H9 (cell line): ENCODE measurements at places on chromosomes 1 and 21. TPM values are rescaled to one million over a fixed set of nuclear protein-coding genes. Genes with fewer than 3 reads are reported as not detected.

DNA sequence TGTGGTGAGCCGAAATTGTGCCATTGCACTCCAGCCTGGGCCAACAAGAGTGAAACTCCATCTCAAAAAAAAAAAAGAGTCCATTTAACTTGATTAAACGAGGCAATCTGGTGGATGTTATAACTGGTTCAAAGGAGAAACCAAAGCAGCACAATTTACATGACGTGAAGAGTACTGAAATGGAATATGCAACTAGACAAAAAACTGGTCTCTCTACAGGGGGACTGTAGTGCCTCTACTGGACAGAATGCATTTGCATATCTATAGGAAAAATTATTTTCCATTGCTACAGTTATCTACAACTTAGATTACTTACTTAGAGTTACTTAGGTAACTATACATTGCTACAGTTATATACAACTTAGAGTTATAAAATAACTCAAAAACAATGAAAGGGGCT, 2.7 kb upstream of the CAPN2 start:
- DNase-seq: no peak

DNA sequence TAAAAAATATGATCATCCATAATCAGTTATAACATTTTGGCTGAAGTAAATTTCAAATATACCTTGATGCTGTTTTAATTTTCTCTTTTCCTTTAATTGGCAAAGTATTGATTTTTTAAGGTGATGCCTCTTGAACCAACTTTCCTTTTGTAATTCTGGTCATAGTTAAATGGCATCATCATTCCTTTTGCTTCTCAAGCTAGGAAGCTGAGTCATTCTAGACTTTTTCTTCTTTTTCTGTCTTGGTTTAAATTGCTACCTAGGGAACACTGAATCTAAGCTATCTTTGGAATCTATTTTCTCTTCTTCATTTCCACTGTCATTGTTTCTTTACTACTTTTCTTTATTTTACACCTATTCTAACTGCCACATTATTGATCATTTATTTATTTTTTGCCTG, 162.7 kb downstream of the HMCN1 start:
- DNase-seq: no peak

DNA sequence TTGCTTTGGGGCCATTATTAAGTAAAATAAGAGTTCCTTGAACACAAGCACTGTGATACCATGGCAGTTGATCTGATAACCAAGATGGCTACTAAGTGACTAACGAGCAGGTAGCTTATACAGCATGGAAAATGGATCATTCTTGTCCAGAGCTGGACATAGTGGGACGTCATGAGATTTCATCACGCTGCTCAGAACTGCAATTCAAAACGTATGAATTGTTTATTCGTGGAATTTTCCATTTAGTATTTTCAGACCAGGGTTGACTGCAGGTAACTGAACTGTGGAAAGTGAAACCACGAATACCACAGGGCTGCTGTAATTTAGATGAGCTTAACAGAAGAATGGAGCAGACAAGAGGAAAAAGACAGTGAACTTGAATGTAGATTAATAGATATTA, 38.9 kb downstream of the CCDC18 start:
- DNase-seq: no peak

- DNase-seq: no peak
These were observed 107.7 kb upstream of the LMO4 start for GRCh38 chr1:87220993-87221392.

GRCh38 chr1:39690225-39690624, 1.0 kb downstream of the HPCAL4 start:
- DNase-seq: no peak

PWP2 gene
- 6.0 and 6.3 TPM in 2 replicates for total RNA-seq

- no peak for DNase-seq
These were observed 55.3 kb downstream of the GNB1 start for GRCh38 chr1:1835546-1835945.

- no peak for DNase-seq
These were observed 42.0 kb downstream of the TMEM51 start for GRCh38 chr1:15195420-15196052.

GRCh38 chr1:210143465-210144062, 89.0 kb upstream of the SERTAD4 start:
- DNase-seq: peak; percentile 34

GRCh38 chr1:94514095-94514727, 27.3 kb downstream of the F3 start:
- peak; percentile 36 for DNase-seq

GRCh38 chr21:26846036-26846931, 1.1 kb upstream of the ADAMTS1 start:
- DNase-seq: peak; percentile 81

DNA sequence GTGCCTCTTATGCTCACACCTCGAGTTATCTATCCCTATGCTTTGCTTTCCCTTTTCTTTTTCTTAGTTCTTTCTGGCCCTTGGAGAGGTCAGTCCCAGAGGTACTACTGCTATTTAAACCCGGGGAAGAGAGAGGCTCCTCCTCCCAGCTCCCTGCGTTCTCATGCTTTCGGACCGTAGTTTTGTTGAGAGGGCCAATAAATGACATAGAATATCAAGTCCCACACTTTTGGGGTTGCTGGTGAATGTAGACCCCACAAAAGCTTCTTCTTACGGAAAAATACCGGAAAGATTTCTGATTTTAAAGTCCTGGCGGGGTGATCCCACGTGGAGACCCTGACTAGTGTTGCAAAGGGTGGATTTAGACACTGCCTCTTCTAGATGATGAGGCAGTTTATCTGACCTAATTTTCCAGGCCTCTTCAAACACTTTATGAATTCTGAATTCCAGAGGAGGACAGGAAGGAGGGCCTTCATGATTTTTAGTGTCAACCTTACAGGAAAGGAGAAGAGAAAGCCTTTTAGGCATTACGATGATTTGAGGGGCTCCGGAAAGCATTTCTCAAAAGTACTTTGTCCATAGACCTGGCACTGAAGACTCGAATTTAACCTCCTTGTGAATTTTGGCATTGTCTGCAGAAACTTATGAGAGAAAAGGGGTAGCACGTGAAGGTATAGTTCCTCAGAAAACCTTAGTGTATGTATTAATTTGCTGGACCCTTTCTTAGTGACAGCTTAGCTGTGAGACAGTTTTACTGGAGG, 694 bp downstream of the TMEM167B start:
- DNase-seq: no peak

DNA sequence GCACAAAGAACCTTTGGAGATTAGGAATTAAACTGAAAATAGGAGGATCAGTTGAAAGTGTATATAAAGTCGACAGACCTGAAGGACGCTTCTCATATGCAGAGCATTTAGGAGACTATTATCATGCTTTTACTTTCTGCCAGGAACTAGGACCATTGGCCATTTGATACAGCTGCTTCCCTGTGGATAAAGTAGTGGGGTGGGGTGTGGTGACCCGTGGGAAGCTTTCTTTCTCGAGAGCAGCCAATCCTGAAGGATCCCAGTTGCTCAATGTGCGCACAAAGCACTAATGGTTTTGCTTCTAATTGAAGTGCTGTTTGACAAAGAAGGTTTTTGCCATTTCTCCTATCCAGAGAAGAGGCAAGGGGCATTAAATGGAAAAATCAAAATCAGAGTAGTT, 14.9 kb upstream of the CD55 start:
- peak; percentile 28 for DNase-seq

LCE3D gene
- total RNA-seq: not detected in 2 replicates

OR2T11 gene
- total RNA-seq: not detected in 2 replicates

C1orf53 gene
- total RNA-seq: 0.99 and 1.4 TPM in 2 replicates

DNA sequence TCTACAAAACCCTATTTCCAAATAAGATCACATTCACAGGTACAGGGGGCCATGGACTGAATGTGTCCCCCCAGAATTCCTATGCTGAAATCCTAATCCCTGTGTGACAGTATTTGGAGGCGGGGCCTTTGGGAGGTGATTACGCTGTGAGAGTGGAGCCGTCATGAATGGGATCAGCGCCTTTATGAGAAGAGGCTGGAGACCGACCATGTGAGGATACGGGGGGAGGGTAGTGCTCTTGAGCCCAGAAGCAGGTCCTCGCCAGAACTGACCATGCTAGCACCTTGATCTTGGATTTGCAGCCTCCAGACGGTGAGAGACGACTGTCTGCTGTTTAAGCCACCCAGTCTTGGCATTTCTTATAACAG, 23.8 kb upstream of the KIF26B start:
- no peak for DNase-seq

PGD gene
- total RNA-seq: 289 and 291 TPM in 2 replicates

DNA sequence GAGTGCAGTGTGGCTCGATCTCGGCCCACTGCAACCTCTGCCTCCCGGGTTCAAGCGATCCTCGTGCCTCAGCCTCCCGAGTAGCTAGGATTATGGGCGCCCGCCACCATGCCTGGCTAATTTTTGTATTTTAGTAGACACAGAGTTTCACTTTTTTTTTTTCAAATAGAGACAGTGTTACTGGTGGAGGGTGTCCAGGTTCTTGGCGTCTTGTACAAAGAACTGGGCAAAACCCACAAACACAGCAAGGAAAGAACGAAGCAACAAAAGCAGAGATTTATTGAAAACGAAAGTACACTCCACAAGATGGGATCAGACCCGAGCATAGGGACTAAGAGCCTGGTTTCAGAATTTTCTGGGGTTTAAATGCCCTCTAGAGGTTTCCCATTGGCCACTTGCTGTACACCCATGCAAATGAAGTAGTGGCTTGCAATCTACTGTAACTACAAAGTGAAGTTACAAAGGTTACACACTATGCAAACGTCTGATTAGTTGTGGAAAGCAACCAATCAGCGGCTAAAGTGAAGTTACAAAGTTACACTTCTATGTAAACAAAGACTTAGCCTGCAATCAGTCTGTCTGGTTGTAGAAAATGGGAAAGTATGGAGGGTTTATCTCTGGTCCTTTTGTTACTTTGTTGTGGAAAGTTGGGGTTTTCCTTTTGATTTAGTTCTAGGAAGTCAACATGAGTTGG, 199.1 kb downstream of the DYRK1A start:
- DNase-seq: no peak

MAP3K7CL gene
- not detected in 2 replicates for total RNA-seq

DNA sequence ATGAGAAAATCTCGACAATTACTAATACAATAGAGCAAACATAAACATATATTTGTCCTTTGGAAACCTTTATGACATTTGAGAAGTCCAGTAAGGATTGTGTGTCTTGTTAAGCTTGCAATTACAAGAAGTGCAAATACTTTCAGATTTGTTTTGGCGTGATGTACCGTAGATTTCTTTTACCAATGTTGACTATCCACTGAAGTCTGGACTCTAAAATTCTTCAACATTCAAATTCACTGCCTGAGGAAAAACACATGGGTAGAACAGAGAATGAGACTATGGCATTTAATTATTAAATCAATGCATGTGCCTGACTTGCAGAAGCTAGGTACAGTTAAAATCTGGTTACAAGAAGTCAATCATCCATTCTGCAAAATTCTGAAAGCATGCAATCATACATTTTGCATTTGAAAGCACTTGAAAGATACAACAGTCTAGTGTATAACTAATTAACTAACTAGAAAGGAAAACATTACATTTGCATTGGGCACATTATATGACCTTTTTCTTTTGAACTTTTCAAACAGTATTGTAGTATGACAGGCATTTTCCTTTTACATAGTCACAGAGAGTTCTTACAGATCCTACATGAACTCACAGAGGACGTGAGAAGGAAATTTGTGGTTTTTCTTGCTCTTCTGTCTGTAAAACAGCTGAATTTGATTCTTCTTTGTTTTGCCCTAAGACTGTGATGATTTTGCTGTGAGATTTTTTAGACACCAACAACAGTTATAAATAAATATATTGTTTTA, 511.1 kb upstream of the ADGRL4 start:
- no peak for DNase-seq

FPGT gene
- 3.6 and 5.2 TPM in 2 replicates for total RNA-seq

DNA sequence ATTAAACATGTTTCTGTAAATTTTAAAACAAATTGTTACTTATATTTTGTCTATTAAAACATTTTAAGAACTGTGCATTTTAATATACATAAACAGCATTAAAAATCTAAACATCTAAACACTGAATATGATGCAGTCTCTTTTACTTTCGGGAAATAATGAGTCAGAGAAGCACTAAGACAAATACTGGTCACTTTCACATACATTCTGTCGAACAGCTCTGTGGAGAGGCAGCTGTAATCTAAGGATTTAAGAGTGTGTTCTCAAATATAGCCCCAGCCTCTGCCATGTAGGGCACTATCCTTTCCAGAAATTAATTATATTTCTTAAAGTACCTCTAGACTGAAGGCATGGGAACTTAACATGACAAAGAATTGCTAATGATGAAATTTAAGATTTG, 89.6 kb upstream of the PTGFR start:
- no peak for DNase-seq

- no peak for DNase-seq
These were observed 20.5 kb upstream of the HIVEP3 start for GRCh38 chr1:41939194-41939593.

CD53 gene
- total RNA-seq: 0.15 and 0.31 TPM in 2 replicates

RHOU gene
- 3.9 and 4.2 TPM in 2 replicates for total RNA-seq

LCA5L gene
- 0.46 and 0.50 TPM in 2 replicates for total RNA-seq

TINAGL1 gene
- 2.5 TPM in 2 replicates for total RNA-seq

DNA sequence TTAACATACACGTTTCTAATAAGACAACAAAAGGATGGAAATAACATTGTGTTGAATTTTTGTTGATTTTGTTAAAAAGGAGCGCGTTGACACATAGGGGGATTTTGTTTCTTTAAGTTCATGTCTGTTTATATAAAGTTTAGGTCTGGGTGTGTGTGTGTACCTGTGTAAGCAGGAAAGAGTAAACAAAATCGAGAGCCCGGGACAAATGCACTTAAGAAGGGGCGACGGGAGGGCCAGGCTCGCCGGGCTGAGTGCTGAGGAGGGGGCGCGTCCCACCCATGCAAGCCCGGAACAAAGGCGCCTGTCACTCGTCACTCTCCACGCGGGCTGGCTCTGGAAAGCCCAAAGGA, 28.8 kb upstream of the TRIM17 start:
- no peak for DNase-seq

TP73 gene
- 4.7 and 4.9 TPM in 2 replicates for total RNA-seq

DNA sequence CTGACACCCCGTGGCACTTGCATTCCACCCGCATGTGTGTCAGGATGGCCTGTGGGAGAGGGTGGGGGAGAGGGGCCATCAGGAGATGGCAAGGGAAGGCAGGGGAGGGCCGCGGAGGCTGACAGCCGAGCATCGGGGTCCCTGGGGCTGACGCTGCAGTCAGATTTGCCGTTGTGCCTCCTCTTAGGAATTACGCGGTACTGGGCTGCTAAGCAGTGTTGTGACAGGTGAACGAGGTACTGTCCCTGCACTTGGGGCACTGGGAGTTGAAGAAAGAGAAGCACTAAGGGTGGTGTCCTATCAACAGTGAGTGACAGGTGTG, 22.5 kb downstream of the WNT4 start:
- DNase-seq: no peak

C1orf94 gene
- 0.98 and 1.9 TPM in 2 replicates for total RNA-seq

GRCh38 chr1:14850563-14850962, 252.1 kb downstream of the KAZN start:
- no peak for DNase-seq

DNA sequence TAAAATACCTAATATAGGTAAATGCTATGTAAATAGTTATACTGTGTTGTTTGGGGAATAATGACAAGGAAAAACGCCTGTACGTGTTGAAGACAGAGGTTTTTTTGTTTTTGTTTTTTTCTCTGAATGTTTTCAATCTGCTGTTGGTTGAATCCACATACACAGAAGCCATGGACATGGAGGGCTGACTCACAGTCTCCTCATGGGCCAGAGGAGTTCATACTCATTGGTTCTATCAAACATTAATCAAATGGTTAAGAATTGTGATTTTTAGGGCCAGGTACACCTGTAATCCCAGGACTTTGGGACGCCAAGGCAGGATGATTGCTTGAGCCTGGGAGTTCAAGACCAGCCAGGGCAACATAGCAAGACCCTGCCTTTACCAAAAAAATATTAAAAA, 20.5 kb downstream of the MIER1 start:
- no peak for DNase-seq

OR6K3 gene
- total RNA-seq: not detected in 2 replicates

WARS2 gene
- total RNA-seq: 8.2 and 9.7 TPM in 2 replicates

TMEM269 gene
- 0.17 and 0.44 TPM in 2 replicates for total RNA-seq

GRCh38 chr1:39981945-39982344, 27.0 kb downstream of the MFSD2A start:
- DNase-seq: peak; percentile 39
